ENCODE measurements at places on chromosomes 12 and 14.

DNA sequence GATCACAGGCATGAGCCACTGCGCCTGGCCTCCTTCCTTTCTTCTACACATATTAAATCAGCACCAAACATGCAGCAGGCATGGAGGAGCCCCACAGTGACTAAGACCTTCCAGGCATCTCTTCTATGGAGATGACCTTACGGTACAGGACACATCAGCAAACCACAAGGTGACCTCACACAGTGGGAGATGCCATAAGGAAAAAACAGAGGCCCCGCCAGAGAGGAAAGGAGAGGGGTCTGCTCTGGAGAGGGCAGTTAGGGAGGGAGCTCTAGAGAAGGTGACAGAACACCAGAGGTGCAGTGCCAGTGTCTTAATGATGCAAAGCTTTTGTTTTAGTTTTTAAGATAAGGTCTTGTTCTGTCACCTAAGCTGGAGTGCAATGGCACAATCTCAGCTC is 81.1 kb upstream of the ESRRB start:
- no peak for DNase-seq

DNA sequence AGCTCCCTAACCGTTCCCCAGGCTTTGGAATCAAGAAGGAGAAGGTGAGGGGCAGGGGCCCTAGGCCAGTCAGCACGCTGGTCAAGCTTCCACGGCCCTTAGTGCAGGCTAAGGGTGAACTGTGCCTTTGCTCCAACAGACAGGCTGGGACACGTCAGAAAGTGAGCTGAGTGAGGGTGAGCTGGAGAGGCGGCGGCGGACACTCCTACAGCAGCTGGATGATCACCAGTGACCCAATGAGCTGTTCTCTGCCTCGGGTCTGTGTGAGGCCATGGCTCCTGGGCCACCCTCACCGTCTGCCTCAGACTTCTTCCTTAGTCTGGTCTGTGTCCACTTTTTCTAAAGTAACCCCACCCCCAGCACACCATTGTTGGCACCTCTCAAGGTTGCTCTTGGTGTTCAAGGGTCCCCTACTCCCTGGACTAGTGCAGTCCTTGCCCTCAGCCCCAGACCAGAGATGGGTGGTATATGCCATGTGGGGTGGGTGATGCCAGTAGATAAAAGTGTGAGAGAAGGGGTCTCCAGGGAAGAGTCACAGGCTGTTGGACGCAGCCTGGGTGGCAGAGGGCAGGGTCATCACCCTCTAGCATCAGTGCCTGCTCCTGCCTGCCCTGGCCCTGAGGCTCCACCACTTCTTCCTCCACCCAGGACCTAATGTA is 20.7 kb downstream of the PRPF40B start:
- DNase-seq: no peak

DNA sequence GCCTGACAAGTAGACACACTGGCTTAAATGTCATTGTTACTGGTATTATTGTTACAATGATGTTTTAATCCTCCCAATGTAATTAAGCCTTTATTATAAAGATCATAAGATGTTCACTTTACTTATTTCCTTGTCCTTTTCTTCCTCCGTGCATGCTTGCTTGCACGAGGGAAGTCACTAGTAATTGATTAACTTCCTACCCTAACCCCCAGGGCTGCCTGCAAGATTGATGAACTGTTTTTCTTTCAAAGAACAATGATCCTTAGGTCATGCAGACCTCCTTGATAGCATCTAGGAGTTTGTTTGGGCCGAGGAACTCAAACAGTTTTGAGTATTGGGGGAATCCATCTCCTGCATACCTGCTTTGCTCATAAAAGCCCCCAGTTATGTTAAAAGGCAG is 43.0 kb downstream of the GLRX5 start:
- no peak for DNase-seq

DNA sequence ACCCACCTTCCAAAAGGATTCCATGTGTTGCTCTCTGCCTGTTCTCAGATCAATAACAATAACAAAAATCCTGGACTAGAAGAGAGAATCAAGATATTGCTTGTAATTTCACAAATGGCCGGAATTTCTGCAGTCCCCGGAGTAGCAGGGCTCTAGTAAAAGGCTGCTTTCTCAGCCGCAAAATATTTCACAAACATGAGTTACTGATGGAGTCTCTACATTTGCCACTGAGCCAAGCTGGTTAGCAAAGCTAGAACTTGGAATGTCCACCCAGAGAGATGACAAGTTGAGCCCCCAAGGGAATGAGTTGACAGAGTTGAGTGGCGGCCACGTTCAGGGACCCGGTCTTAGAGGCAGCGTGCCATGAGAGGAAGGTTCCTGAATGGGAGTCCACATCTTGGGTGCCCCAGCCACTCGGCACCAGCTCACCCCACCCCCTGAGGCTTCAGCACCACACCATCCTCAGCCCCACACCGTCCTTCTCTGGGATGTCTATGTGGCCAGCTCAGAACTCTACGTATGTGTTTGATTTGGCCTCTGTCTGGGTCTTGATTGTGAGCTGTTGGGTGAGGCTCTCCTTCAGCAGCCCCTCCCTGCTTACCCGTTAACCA is 15.9 kb downstream of the FBLN5 start:
- no peak for DNase-seq
